Ecto neural progenitor cell (in vitro differentiated cells): ENCODE measurements at places on chromosomes 16 and 17.
A peak's percentile ranks its signal among the peaks of the same experiment; 100 is the strongest.

DNA sequence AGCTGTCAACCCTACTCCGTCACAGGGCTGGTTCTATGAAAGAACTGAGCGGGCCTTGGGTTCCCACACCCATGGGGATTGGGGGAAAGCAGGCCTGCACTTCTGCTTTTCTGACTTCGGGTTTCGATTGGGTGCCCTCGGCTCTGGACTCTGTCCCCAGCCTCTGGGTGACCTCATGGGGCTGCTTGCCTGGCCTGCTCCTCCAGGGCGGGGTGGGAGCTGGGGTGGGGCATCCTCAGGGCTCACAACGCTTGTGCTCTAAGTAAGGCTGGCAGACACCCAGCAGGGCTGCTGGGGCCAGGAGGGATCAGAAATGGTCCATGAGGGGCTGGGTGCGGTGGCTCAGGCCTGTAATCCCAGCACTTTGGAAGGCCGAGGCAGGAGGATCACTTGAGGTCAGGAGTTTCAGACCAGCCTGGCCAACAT, 19.2 kb downstream of the ARHGAP27 start:
- no peak for DNase-seq

GRCh38 chr17:3847165-3847670, 1.2 kb upstream of the NCBP3 start:
- no peak for DNase-seq

GRCh38 chr17:52297230-52298010, 138.9 kb upstream of the CA10 start:
- no peak for DNase-seq

DNA sequence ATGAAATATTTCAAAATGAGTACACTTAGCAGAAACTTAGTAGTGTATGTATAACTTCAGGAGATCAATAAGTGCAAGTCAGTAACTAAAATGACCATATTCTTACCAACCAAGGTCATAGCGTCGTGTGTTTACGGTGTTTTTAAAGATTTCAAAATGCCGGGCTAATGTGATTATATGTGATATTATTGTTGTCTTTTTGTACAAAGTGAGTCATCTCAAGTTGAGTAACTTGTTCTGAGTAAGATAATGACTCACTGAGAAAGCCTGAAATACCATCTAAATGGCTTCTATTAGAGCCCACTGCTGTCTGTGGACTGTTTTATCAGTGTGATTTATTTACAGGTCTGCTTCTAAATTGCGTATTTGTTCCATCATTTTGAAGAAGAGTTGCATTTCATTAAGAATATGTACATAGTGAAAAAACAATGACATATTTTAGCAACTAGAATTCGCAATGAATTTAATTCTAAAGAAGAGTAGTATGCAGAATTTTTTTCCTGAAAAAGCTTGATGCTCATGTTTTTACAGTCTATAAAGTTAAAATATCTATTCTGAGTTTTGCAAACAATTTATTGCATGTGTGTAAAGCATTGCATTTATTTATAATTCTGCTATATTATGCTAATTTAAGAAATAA, 12.7 kb downstream of the KRT12 start:
- no peak for DNase-seq

DNA sequence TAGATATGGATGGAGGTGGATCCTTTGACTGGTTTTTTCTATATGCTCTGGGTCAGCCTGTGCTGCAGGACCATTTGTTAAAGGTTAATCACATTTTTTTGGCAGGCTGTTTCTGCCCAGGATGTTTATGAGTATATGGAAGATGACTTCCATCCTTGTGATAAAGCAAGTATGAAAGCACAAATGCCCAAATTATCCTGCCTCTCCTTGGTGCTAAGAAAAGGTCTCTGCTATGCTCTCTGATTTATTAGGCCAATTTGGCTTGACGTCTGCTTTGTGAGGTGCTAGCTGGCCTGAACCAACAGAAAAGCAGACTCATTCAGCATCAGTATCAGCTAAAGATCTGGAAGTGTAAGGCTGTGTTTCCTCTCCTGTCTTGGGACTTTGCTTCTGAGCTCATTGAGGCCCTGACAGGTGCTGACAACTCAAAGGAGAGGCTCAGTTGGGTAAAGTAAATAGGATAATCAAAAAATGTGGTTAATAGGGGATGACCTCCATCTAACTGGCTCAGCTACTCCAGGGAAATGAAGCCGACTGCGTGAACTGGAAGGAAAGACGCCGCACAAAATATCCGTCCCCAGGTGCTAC, 15.2 kb downstream of the ANKRD40 start:
- DNase-seq, result no peak

- no peak for DNase-seq
Observed at GRCh38 chr17:4161192-4161966, 18.4 kb downstream of the CYB5D2 start.

GRCh38 chr17:77569846-77570564, 388.5 kb upstream of the TNRC6C start:
- DNase-seq, result peak; percentile 54

DNA sequence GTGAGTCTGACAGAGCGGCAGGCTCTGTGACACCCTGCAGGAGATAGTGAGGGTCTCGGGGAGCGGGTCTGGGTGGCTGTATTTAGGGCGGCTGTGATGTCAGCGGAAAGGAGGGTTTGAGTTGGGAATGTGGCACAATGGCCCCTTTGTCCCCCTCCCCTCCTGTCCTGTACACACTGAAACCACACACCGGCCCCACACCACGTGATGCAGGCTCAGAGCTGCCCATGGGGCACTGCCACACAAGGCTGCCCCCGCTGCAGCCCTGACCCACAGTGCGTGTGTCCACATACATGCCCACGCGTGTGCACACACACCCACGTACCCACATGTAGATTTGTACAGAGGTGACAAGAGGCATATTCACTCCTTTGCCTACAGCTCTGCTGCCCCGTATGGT, 15.3 kb downstream of the SGCA start:
- DNase-seq, result no peak

GRCh38 chr16:2005646-2006045, 4.0 kb downstream of the ZNF598 start:
- no peak for DNase-seq

- no peak for DNase-seq
Observed at GRCh38 chr17:8044819-8045810, 6.3 kb downstream of the ALOX15B start.

- no peak for DNase-seq
Observed at GRCh38 chr16:76532188-76532973, 255.2 kb downstream of the CNTNAP4 start.

DNA sequence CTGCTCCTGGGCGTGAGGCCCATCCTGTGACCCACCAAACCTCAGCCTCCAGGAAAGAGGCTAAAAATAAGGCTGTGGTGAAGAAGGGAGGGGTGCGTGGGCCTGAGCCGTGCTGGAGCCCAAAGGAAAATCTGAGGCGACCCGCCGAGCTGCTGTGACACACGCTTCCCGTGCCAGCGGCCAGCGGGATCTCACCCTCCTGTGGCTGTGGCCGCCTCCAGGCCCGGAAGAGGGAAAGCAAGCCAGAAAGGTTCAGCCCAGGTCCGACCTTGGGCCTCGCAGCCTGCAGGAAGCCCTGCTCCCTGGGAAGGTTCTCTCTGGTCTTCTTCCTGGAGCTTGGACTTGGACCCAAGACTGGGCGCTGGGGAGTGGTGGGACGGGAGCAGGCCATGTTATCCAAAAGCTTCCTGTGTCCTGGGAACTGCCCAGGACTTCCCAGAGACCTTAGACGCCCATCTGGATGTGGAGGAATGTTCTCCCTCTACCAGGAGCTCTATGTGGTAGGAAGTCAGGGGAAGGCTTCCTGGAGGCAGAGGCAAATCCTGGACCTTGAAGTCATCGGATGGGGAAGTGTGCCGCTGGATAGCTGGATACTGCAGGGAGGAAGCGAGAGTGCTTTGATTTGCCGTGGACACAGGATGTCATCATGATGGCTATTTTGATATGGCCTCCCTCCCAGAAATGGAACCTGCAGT, 11.4 kb downstream of the SPNS2 start:
- no peak for DNase-seq

- peak; percentile 91 for DNase-seq
Observed at GRCh38 chr17:81142301-81143199, 22.8 kb upstream of the PVALEF start.

DNA sequence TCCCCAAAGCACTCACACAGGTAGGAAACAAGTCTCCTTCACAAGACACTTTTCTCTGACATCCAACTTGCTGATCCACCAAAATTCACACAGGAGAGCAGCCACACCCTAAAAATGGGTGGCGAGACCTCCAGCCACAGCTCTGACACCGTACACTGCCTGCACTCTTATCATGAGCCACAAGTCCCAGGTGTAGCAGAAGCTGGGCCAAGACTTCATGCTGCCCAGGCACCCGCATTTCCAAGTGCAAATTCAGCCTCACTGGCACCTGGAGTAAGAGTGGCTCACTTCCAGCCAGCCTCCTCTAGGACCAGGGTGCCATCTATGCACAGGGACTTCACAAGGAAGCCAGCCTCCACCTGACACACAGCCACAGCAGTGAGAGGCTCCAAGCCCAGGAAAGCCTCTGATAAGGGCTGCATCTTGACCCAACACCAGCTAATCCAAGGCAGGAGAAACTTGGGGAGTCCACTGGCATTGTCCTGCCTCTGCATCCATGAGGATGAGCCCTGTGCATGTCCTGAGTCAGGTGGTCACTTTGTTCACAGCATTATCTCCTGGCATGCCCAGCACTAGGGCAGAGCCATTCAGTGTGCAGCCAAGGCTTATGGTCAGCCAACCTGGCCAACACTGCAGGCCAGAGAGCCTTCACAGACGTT, 2.6 kb upstream of the ZNF768 start:
- DNase-seq, result no peak
